Fibroblast of gingiva (primary cell): ENCODE measurements at places on chromosomes 11 and 22.

DNA sequence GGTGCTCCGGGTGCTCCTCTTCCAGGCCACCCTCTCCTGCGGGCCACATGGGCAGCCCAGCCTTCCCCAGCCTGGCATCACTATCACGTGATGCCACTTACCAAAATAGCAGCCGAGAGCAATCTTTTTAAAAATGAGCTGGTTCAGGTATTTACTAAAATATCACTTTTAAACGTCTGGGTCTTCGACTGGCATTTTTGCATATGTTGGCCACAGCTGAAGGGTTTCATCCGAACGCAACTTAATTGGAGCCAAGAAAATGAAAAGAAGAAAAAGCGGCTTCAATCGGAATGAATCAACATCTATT, 94.6 kb upstream of the ANO1 start:
- DNase-seq, result no peak

GRCh38 chr22:35649636-35650250, 1.5 kb downstream of the APOL6 start:
- DNase-seq, result no peak

DNA sequence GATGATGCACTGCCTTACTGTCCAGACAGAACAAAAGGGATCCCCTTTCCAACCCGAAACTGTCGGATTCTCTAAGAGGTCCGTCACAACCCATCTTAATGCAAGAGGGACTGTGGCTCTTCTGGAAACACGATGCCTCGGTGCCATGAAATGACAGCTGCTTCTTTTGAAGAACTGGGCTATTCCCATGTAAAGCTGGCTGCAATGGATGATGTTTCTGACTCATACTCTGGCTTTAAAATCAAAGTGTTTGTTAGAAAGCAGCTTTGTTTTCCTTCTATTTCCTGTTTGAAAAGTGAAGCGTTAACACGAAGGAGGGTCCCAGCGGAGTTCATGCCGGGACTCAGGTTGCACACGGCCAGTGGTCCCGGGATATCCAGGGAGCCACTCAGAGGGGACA, 3.1 kb downstream of the TP53AIP1 start:
- no peak for DNase-seq

- no peak for DNase-seq
Observed at GRCh38 chr11:132644520-132645239, 887.6 kb downstream of the OPCML start.

DNA sequence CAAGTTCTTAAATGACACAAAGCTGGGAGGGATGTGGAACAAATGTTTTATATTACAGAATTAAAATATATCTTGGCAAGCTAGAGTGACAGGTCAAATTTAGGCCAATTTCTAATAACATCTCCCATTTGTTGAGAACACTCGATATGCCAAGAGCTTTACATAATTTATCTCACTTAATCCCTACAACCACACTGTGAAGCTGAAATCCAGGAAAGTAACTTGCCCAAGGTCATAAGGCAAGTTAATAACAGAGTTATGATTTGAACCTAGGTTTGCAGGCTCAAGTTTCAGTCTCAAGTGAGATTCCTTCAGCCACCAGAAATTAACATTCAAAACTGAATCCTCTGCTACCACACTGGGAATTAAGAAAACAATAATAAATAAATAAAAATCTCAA, 38.3 kb downstream of the RAB30 start:
- DNase-seq, result no peak

DNA sequence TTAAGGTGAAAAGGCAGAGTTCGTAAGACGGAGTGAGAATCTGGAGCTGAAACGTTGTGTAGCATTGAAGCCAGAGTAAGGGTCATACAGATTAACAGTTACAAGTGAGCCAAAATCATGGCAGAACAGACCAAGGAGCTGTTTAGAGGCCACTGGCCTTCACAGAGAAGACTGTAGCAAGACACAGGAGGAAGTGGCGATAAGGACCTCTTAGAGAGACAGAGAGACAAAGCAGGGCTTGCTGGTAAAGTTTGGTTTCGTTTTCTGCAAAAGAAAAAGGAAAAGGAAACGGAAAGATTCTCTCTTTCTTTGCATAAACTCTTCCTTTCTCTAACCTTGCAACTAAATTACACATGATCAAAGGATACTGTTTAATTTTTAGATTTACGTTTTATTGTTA, 83.0 kb downstream of the AASDHPPT start:
- no peak for DNase-seq

DNA sequence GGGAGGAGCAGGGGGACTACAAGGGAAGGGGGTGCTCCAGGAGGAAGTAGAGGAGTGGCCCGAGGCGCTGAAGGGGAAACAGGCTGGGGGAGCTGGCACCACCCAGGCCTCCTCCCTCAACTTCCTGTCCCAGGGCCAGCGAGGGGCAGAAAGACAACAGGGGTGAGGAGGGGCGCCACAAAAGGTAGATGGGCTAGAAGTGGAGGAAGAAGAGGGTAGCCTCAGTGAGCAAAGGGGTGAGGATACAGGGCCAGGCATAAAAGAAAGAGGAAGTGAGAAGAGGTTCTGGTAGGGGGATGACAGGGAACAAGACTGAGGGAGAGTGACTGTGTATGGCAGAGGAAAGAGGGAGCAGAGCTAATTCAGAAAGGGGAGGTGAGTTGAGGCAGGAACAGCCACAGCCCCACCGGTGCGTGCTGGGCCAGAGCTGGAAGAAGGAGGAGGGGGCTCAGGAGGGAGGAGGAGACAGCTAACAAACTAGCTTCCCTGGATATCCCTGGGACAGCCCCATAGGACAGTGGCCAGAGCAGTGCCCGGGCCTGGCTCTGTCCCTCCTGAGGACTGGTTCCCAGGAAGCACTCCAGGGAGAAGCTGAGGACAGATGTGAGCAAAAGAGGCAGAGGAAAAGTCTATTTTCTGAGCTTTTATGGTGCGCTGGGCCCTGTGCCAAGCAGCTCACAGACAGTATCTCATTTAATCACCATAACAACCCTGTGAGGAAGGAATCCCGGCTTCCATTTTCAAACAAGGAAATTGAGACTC, 8.5 kb downstream of the DCHS1 start:
- no peak for DNase-seq

- no peak for DNase-seq
Observed at GRCh38 chr11:108947654-108948570, 283.0 kb downstream of the DDX10 start.

- no peak for DNase-seq
Observed at GRCh38 chr11:46345131-46345597, 2.1 kb upstream of the DGKZ start.

- DNase-seq, result no peak
Observed at GRCh38 chr11:126993599-126993998, 7.0 kb downstream of the KIRREL3 start.

DNA sequence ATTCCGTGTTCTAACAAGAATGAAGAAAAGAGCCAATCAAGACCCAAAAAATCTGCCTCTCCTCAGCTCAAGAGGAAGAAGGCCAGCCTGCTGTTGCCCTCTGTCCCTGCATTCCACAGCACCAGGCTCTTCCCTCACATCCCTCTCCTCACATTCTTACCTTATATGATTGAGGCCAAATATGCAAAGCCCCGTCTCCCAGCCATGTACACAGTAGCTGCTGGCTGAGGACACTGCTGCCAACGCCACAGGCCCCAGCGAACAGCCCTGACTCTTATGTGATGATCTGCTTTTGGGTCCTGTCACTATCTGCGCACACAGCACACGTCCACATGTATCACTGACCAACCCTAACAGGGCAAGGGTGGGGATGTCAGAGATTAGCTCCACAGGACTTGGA, 60.2 kb downstream of the MICAL3 start:
- no peak for DNase-seq

DNA sequence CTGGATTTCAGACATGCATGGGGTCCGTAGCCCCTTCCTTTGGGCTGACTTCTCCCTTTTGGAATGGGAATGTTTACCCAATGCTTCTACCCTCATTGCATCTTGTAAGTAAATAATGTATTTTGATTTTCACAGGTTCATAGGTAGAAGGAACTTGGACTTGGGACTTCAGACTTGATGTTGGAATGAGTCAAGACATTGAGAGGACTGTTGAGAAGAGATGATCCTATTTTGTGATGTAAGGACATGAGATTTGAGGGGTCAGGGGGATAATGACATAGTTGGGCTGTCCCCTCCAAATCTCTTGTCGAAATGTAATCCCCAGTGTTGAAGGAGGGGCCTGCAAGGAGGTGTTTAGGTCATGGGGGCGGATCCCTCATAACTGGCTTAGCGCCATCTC, 933 bp upstream of the KRTAP5-10 start:
- DNase-seq, result no peak

DNA sequence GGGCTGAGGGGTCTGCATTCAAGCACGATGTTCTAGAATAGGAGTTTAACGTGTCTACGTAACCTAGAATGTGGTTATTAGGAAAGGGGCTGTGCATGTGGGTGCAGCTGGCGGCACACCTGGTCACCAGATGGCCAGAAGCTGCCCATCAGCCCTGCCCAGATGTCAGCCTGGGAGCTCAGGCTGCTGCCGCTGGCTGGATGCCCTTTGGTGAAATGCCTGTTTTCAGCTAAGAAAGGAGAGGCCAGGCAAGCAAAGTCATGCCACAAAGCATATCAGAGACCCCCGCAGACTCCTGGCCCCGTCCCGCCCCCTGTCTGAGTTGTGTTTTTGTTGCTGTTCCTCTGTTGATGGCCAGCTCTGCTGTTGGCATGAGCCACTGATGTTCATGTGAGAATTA, 11.3 kb upstream of the ADORA2A start:
- DNase-seq, result peak; percentile 54

- no peak for DNase-seq
Observed at GRCh38 chr11:116274521-116274920, 498.3 kb downstream of the BUD13 start.

GRCh38 chr22:19832476-19833108, 22.1 kb downstream of the GNB1L start:
- no peak for DNase-seq

DNA sequence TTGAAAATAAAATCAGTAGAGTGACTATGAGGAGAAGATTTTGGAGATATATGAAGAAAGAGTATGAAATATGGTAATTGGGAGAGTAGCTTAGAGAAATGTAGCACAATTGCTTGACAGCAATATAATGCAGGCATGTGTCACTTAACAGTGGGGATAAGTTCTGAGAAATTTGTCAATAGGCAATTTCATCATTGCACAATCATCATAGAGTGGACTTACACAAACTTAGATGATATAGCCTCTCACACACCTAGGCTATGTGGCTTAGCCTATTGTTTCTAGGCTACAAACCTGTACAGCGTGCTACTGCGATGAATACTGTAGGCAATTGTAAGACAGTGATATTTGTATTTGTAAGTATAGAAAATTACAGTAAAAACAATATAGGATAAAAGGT, 573.6 kb downstream of the JRKL start:
- no peak for DNase-seq

GRCh38 chr11:57476047-57476756, 15.9 kb downstream of the RTN4RL2 start:
- DNase-seq, result no peak

GRCh38 chr11:44725757-44726282, 942 bp upstream of the TSPAN18 start:
- no peak for DNase-seq

DNA sequence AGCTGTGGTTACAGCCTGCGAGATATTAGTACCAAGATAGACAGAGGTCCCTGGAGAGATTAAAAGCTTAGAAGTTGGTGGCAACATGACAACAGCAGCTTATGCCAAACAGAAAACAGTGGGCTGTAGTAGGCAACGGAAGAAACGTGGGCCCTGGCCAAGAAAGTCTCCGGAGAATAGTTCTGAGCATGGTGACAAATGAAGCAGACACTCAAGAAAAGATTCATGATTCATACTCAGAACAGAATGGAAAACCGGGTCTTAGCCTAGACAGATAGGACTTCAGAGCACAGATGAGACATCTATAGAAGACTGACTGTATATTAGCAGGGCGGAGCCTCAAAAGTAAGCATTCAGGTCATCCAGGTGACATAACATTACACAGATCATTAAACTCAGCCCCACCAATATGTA, 727.4 kb downstream of the ETS1 start:
- no peak for DNase-seq
